Omental fat pad (tissue), 4 donors: ENCODE measurements at places on chromosomes 7 and 10.

DNA sequence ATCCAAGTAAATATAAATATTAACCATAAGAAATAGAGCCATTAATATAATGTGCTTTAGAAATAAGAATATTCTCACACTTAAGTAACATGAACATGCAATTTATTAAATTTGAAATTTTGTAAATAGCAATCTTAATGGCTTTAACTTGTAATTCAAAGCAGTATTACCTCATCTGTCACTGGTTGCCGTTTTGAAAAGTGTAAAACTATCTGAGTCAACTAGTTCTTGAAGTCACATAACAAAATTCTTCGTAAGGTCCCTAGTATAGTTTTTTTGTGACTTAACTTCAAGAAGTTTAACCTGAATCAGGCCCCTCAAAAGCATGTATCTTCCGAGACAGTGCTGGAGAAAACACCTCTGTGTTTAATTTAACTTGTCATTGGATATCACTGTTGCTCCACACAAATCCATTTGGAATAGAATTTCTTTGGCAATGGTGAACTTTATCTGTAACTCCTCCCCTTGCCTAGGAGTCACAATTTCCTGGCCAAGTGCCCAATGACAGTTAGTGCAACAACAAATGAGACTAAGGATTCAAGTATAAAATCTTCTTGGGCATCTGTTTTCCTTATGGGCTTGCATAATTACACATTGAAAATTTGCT lies 47.1 kb downstream of the NT5C2 start:
- peak; percentile 60 for DNase-seq

DNA sequence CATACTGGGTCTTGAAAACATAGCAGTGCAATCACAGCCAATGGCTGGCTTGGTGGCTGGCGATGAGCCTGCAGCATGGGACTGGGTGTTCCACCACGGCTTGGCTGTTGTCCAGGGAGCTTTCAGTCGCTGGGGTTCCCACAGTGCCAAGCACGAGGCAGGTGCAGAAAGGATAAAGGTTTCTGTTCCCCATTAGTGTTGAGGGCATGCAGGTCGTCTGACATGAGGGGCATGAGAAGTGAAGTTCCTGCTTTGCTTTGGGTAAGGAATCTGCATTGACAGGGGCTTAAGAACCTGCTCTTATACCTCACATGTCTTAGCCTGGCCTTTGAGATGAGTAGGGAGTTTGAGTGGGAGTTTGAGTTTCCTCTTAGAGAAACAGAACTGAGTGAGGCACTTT lies 9.0 kb upstream of the CFTR start:
- DNase-seq, result no peak

DNA sequence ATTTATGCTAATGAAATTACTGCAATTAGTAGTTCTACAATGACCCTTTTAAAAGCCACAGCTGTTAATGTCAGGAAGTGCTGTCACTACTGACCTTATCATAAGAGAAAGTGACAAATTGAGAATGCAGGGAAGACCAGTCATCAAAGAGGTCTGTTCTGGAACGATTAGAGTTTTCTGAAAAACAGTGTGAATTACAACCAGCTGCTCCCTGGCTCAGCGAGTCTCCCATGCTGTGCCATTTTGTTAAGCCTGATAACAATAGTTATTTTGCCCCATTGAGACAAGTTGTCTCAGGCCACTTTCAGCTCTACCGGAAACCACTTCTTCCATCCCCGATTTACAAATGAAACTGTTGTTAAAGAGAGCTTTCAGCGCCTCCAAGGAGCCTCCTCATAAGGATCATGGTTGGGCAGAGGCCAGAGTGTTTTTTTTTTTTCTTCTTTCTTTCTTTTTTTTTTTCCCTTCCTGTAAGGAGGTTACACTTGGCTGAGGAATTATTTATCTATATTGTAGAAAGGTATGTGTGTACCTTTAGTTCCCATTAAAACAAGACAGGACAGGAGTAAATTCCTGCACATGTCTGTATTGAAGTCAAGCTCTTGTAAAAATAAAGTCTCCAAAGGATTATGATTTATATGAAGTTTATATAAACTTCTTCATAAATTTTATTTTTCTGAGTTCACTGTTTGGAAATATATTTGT lies 173.6 kb downstream of the CDCA7L start:
- no peak for DNase-seq

GRCh38 chr10:4013651-4014121 lies 228.7 kb upstream of the KLF6 start:
- DNase-seq, result no peak

GRCh38 chr10:117320050-117320665 lies 55.1 kb downstream of the PDZD8 start:
- DNase-seq, result no peak

- DNase-seq, result no peak
Observed at GRCh38 chr10:92880233-92880861, 32.0 kb downstream of the EXOC6 start.

DNA sequence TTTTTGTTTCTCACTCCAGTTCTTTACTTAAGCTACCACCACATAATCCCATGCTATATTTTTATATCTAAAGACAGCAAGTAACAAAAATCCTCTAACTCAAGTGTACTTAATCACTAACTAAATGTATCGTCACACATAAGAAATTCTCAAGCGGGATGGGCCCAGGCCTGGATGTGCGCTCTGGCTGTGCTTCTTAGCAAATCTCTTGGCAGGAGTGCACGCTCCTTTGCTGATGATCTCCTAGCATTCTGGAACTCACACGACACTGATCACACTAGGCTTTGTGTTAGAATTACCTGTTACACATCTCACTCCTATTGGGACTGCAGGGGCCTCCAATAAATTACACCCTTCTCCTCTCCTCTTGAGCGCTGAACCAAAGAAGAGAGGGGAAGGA lies 46.7 kb upstream of the CALD1 start:
- DNase-seq, result no peak

DNA sequence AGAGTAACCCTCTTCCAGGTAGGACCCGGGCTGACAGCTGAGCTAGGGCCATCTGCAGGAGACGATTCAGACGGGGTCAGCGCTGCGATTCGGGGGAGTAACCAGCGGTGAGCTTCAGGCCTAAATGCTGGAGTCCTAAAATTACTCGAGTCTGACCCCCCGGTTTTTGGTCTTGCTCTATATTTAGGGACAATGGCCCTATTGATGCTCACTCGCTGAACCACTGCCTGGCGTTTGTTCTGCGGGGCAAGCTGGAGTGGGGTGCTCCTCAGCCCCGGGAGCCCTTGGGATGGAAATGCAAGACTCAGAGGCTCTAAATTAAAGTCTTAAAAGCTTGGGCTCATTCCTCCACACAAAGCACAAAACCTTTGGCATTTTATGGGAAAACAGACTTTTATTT lies 120.0 kb downstream of the PRKAG2 start:
- no peak for DNase-seq

- no peak for DNase-seq
Observed at GRCh38 chr7:113285411-113285810, 167.1 kb upstream of the SMIM30 start.

GRCh38 chr10:70565556-70566514 lies 36.7 kb downstream of the PRF1 start:
- no peak for DNase-seq
